CD8-positive, alpha-beta memory T cell (primary cell): ENCODE measurements at places on chromosomes 2 and 18.

GRCh38 chr18:34723143-34723542 lies 13.0 kb downstream of the DTNA start:
- no peak for DNase-seq

- DNase-seq, result no peak
Measured at GRCh38 chr2:121562269-121563176, 31.8 kb downstream of the RNU4ATAC start.

- DNase-seq, result no peak
Measured at GRCh38 chr2:140988597-140988996, 1142.2 kb downstream of the LRP1B start.

- DNase-seq, result no peak
Measured at GRCh38 chr2:57370882-57371585, 675.6 kb upstream of the VRK2 start.

DNA sequence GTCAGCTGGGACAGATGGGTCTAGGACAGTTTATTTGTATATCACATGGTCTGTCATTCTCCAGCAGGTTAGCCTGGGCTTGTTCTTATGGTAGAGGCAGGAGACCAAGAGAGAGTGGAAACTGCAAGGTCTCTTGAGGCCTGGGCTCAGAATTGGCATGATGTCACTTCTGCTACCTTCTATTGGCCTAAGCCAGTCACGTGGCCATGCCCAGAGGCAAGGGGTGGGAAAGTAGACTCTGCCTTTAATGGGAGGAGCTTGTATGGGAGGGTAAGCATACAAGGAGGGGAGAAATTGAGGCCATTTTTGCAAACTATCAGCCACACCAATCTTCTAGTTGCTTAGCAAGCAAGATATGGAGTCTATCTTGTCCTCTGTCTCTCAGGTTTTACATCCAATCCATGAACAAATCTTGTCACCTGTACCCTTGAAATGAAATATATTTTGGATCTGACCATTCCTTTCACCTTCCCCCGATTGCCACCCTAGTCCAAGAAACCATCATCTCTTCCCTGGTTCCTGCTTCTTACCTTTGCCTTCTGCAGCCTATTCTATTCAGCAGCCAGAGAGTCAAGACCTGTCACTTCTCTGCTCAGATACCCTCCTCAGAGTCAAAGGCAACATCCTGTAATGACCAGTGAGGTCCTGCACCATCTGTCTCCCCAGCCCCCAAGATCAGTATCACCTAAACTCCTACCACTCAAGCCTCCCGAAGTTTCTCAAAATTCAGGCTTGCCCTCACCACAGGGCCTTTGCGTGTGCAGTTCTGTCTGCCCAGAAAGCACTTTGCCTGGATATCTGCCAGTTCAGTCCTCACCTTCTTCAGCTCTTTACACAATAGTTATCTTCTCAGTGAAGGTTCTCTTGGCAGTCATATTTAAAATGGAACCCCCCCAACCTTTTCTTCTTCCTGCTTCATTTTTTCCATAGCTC lies 240.0 kb downstream of the LOXHD1 start:
- no peak for DNase-seq

DNA sequence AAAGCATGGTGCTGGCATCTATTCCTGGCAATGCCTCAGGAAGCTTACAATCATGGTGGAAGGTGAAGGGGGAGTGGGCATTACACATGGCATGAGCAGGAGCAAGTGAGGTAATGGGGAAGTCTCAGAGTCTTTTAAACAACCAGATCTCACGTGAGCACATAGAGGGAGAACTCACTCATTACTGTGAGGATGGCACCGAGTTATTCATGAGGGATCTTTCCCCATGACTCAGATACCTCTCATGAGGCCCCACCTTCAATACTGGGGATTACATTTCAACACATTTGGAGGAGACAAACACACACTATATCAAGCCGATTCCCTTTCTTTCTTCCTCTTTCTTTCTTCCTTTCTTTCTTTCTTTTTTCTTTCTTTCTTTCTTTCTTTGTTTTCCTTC lies 47.9 kb upstream of the FANCL start:
- no peak for DNase-seq

- DNase-seq, result no peak
Measured at GRCh38 chr18:58373481-58373880, 255.4 kb downstream of the ALPK2 start.

- no peak for DNase-seq
Measured at GRCh38 chr2:20433946-20434553, 12.8 kb upstream of the RHOB start.

DNA sequence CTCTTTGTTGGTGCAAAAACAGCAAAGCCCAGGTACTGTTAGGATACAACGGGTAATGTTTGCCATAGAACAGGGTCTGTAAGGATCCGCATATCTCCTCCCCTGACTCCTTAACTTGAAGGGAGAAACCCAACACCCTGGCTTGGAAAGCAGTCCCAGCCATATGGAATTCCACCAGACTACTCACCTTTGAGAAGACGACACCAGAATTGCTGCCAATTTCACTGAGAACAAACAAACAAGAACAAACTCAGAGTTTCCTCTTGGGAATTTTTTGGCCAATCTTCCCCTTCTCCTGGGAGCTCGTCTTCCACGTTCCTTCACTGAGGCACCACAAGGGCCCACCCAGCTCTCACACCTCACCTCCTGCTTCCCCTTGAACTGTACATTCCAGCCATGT lies 29.2 kb downstream of the CAPN14 start:
- no peak for DNase-seq

DNA sequence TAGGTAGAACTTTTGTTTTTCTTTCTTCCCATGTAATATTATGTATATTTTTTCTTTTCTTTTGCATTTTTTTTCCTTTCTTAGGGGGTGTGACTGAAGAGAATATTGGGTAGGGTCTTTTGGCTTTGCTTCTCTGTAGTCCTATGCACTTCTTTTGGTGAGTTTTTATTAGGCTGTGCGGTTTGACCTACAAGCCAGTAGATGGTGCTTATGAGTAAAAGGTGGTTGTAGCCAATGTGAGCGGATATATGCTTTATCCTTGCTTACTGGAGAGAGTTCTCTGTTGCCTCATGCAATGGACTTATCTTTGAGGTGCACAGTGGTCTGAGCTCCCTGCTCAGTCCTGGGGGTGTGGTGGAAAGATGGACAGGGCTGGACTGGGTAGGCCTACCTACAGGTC lies 52.7 kb downstream of the DSEL start:
- DNase-seq, result no peak

GRCh38 chr2:59425247-59425646 lies 1128.2 kb downstream of the BCL11A start:
- no peak for DNase-seq

- DNase-seq, result no peak
Measured at GRCh38 chr2:120960770-120961366, 225.2 kb downstream of the GLI2 start.

GRCh38 chr2:35184471-35184870 lies 1171.1 kb upstream of the CRIM1 start:
- no peak for DNase-seq

DNA sequence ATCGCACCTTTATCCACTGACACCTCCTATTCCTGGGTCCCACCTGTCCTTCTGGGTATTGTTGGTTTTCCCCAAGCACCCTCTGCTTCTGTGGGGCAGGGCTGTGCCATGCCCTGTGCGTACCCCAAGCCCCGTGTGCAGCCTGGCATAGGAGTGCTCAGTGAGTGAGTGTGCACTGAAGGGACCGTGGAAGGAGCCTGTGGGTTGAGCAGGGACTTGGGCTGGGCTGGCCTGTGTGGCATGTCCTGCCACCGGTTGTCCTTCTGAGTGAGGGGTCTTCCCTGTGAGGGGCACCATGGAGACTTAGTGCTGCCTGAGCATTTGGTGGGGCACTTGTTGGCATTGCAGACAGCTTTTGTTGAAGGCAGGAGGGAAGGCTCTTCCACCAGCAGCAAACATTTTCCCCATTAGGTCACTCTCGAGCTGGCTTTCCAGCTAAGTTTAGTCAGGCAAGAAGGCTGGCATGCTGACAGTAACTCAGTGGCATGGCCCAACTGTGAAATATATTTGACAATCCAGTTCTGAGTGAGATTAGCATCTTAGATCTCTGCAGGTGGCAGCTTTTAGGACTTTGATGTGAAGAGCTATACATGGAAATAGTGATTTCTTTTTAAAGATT lies 64.7 kb downstream of the LPIN1 start:
- no peak for DNase-seq

- DNase-seq, result no peak
Measured at GRCh38 chr2:37854676-37855282, 70.3 kb upstream of the RMDN2 start.

DNA sequence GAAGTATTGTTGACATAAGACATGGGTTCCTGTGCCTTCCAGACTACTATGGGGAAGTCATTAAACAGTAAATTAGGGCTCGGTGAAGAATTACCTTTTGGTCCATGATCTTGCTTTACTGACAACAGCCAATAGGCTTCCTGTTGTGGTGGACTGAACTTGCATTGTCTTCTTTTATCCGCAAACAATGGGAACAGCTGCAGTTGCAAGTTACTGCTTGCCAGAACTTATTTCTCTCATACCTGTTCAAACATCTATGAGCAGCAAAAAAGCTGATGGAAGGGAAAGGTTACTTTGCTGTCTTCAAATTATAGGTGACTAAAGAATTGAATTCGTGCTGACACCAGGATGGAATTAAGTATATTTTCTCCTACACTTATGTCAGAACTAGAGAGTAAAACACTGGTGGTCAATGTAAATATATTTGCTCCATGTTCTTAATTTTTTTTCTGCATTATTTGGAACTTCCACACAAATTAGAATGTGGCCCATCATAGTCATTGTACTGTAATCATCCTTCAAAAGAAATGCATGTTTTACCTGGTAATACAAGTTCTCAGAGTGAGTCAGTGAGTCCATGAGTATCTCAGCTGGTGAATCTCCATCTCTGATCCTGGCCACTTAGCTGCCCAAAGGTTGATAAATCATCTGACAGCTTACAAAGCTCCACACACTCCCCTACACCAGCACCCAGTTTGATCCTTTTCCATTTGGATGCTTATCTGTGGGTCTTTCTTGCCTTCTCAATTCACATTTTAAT lies 37.3 kb upstream of the RNF152 start:
- DNase-seq, result no peak

- DNase-seq, result no peak
Measured at GRCh38 chr2:109290887-109291643, 162.1 kb downstream of the SH3RF3 start.

GRCh38 chr2:192687015-192687414 lies 492.3 kb upstream of the TMEFF2 start:
- no peak for DNase-seq

DNA sequence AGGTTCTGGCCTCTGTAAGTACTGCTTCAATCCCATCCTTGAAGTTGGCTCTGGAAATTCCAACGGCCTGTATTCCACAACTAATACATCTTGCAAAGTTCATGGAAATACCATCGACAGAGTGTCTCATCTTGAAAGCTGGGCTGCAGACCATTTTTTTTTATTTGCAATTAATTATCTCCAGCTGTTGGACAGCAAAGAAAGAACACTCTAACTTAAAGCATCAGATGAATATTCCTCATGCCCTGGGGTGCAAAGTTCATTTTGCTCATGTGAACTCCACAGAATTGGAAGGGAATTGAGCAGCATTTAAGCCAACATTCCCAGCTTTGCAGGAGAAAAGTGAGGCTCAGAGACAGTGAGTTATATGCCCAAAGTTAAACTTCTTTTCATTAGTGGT lies 96.5 kb upstream of the PIEZO2 start:
- no peak for DNase-seq

DNA sequence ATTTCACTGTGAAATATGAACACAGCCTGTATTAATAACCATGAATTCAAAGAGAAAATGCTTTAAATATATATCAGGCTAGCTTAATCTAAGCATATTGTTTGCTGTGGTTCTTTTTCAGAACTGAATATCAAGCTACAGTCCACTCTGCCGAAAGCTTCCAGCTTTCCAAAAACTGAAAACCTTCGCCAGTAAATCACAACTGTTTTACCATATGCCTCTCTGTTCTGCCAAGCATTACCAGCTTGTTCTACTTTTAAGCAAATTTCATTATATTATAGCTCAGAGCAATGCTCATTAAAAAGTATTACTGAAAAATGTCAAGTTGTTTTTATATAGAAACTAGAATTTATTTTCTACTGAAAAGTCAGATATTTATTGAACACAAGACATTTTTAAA lies 277.4 kb downstream of the NRXN1 start:
- DNase-seq, result no peak

DNA sequence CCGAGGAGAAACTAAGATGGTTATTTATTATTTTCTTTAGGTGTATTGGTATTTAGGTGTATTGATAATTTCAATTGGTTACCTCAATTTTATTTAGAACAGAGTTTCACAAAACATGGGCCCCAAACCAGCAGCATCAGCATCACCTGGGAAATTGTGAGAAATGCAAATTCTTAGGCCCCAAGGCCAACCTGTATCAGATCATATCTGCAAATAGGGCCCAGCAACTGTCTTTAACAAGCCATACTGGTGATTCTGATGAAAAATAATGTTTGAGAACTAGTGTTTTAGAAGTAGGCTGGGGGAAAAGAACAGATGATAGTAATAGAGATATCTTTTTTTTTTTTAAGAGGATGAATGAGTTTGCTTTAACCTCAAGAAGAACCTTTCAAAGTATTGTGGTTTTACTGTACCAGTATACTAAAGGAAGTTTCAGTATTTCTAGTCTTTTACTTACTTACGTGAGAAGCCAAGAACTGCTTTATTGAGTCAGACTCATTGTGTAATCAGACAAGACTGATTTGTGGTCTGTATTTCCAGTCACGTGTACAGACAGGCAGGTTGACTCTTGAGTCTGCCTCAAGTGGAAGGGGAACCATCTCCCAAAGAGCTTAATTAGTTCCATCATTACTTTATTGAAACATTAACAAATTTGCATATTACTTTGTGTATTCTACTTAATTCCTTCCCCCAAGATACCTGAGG lies 60.4 kb upstream of the GAREM1 start:
- no peak for DNase-seq

- no peak for DNase-seq
Measured at GRCh38 chr18:25799231-25799630, 291.2 kb downstream of the SS18 start.

DNA sequence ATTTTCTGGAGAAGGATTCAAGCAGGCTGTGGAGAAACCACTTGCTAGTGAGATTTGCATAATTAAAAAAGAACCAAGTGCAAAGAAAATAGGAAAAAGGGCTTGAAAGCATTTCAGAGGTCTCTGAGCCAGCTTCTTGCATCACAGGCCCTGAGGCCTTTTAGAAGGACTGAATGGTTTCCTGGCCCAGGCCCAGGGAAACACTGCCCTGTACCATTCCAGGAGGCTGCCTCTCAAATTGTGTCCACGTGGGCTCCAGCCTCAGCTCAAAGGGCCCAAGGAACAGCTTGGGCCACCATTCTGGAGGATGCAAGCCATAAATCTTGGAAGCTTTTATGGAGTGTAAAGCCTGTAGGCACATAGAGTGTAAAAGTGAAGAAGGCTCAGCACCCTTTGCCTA lies 523.3 kb upstream of the VRK2 start:
- DNase-seq, result no peak
